ENCODE measurements at places on chromosomes 1 and 21.

DNA sequence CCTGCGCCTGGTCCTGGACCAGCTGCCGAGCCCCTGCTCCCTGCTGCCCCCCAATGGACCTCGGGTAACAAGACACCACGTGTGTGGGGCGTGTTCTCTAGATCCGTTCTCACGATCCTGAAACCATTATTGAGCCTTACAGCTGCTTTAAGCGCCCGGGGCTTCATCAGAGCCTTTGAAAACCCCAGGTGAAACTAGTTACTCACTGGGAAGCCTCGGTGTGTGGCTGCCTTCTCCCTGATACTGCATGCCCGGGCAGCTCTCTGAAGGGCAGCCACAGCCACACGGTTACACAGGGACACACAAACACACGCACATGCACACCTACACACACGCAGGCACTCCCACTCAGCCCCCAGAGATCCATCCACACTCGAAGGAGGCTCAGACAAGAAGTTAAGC, 5.3 kb downstream of the HES2 start:
- DNase-seq = peak; percentile 38

DNA sequence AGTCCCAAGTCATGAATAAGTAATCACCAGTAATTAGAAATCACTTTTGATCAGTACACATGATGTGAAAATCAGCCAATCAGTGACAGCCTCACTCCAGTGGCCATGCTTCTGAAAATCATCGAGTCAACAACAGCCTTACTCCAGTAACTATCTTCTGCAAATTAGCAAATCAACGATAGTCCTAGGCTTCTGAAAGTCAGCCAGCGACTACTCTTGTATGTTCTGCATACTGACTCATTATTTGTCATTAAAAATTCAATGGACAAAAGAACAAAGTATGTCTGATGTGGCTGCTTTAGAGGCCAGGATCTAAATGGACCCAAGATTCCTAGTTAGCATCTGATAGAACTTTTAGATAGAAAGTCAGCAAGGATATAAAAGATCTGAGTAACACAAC, 102.5 kb downstream of the GPR52 start:
- no peak for DNase-seq

DNA sequence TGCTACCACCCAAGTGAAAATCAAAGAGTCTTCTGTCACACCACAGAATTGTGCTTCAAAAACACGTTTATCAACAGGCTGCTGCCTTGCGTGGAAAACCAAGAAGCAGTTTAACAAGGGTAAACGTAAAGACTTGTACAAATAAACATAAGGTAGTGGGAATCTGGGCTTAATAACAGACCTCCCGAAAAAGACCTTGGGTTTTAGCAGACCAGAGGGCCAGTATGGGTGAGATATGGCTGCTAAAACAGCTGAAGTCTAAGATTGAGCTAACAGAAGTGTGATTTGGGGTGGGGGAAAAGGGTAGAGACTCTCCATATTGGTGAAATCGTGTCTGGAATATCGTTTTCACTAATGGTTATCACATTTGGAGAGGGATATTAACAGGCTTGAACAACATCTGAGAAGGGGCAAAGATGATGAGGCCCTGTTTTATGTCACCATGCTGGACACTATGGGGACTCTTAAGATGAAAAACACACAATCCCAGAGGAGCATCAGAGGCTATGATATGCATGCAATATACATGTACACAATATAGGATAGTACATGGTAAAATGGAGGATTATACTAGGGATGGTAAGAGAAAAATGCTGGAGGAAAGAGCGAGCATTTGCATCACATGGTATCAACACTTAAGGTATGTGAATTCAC, 1.4 kb downstream of the MOV10 start:
- DNase-seq = no peak

DNA sequence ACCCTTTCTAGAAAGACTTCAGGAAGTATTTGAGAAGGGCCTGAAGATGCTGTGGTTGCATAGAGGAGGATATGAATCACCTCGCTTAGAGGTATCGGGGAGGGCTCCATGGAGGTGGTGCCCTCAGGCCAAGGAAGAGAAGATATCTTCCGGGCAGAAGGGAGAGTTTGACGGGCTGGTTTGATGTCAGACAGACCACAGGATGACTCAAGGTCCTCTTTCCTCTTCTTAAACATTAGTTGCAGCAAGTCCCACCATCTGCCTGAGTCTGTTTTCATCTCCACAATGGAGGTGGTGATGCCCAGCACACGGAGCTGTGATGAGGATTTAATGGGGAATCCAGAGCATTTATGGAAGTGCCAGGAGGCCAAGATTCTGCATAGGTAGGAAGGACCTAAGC, 25.1 kb upstream of the RUNX3 start:
- no peak for DNase-seq

DNA sequence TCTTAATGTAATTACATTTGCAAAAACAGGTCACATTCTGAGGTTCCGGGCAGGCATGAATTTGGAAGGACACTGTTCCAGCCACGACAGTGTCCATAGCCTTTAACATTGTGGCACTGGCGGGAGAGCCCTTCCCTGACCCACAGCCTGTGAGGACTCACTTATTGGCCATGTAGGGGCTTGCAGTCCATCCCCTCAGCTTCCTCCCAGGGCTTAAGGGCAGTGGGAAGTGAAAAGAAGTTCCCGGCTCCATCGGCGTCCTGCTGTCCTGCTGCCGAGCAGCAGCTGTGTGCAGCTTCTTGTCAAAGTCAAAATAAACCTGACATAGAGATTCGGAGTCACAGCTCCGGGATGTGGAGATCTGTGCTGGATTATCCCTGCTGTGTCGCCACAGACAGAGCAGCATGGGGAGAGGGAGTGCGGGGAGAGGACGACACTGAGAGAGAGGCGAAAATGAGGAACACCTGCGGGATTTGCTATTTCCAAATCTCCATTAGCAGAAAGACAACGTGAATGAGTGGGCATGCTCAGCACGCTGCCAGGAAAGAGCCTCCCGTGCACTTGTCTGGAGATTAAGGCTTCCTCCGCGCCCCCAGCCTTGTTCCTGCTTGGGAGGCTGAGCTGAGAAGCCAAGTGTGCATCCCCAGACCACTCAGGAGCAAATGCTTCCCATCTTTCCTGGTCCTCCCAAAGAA, 260.3 kb downstream of the ASTN1 start:
- no peak for DNase-seq

DNA sequence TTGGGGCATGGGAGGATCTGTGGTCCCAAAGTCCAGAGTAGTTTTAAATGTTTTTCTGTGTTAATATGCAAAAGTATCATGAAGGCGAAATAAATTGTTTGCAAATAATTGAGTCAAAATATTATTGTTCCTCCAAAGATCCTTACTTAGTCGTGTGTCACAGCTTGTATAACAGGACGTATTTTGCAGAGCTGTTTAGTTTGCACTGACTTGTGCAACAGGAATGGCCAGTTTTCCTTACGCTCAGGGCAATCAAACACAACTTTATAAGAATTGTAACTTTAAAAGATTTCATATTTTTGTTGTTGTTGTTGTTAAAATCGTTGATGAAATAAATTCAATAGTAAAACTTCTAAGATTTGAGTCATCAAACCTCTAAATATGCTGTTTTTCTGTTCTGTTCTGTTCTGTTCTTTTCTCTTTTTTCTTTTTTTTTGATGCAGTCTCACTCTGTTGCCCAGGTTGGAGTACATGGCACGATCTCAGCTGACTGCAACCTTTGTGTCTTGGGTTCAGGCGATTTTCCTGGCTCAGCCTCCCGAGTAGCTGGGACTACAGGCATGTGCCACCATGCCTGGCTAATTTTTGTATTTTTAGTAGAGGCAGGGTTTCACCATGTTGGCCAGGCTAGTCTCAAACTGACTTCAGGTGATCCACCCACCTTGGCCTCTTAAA, 60.6 kb downstream of the UCK2 start:
- DNase-seq = no peak

- peak; percentile 90 for DNase-seq
Observed at GRCh38 chr21:41879190-41879998, at the start of gene PRDM15. TSS of gene PRDM15 (minus strand) at chr21:41879344. CDS start at chr21:41860363, 18,981 bp downstream.

- no peak for DNase-seq
Observed at GRCh38 chr1:54989473-54989872, 9.0 kb downstream of the TMEM61 start.

DNA sequence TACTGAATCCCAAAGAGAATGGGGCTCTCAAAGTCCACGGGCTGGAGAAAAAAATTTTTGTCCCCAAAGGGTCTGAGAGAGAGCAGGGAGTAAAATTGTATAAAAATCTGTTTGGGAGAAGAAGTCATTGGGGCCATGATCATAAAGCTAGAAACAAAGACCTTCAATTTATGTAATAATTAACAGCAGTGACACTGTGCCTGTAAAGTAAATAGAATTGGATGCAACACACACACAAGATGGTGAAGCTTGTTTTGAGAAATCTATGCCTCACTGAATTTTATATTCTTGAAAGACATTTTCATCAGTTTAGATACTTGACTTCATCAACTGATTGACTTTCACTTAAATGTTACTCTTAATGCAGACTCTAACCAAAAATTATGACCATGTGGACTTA, 600.5 kb upstream of the ADAMTS5 start:
- no peak for DNase-seq

DNA sequence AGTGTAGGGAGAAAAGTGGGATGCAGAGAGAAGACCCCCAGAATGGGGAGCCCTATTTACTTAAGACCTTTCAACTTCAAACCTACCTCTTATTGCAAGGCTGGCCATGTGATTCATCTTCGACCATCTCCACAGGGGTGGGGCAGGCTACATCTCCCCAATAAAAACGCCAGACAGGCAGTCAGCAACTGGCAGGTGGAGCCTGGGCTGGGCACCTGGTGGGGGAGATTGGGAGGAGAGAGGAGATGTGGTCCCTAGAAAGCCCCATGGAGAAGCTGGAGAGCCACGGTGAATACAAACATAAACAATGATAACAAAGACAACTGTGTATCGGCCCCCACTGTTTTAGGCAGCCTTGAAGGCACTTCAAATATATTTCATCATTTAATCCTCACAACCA, 336.7 kb upstream of the PROX1 start:
- DNase-seq = no peak

GRCh38 chr1:201258763-201259230, 24.5 kb upstream of the PKP1 start:
- no peak for DNase-seq

DNA sequence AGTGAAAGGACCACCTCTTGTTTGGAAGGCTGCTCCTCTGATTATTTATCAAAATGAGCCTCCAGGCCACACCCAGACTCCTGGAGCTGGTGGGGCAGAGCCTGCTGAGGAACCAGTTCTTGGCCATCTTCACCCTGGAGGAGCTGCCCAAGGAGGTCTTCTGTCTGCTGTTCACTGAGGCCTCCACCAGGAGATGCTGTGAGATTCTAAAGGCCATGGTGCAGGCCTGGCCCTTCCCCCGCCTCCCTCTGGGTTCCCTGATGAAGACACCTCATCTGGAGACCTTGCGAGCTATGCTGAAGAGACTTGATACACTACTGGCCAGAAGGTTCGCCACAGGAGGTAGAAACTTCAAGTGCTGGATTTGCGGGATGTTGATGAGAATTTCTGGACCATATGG, 61.7 kb upstream of the GJA8 start:
- DNase-seq = no peak

DNA sequence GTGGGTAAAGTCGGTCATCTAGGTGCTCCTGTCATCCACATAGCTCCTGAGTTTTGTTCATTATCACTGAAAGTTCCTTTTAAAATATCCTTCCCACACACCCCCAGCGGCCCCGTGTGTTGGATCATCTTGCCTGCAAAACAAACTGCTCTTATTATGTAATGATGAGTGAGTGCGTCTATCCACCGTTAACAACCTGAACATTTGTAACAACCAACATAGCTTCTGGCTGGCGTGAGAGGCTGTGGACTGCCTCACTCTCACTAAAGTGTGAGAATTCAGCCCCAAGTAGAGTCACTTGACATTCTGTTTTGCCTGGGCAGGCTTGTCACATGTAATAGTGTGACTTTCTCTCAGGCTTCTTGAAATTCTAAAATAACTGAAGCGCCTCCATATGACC, 14.5 kb upstream of the KCNA2 start:
- no peak for DNase-seq

- no peak for DNase-seq
Observed at GRCh38 chr1:53653631-53654030, 85.3 kb downstream of the GLIS1 start.

DNA sequence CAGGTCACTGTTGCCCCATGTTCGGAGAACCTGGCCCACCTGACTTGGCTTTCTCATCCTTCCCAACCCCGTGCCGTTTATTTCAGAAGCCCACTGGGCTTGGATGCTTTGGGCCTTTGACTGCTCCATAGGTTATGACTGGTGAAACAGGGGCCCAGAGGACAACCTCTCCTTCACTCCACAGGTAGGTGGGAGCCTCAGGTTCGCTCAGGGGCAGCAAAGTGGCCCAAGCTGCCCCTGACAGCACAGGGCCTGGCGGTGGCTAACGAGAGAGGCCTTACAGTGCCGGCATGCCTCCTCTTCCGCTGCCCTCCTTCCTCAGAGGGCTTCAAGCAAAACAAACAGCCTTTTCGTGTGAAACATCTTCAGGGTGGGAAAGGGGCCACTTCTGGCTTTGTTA, 16.9 kb downstream of the FAM89A start:
- DNase-seq = no peak

DNA sequence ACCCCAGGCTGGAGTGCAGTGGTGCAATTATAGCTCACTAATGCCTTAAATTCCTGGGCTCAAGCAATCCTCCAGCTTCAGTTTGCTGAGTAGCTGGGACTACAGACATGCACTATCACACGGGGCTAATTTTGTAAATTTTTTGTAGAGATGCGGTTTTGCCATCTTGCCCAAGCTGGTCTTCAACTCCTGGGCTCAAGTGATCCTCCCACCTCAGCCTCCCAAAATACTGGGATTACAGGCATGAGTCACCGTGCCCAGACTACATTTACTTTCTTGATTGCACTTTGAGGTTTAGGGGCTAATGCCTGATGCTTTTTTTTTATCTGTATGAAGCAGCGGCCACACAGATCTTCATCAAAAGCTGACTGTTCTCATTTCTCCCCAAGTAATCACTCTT, 124.6 kb downstream of the KIF26B start:
- DNase-seq = no peak

DNA sequence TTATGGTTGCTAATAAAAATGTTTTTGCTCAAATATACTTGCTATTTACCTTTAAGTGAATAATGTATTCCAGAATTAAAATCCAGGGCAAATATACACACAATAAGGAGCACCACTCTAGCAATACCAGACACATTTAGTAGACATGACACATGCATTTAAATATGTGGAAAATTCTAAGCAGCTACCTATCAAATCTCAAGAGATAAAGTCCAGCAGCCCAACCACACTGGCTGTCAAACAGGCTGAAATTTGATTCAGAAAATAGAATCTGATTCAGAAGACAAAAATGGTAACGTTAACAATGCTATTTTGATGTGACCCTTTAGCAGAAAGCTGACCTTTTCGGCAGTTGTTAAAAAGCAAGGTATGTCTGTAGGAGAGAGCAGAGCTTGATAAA, 42.3 kb downstream of the PLEKHO1 start:
- no peak for DNase-seq

GRCh38 chr1:21912038-21912758, 24.9 kb downstream of the HSPG2 start:
- DNase-seq = no peak

GRCh38 chr1:192550922-192551534, 24.5 kb upstream of the RGS1 start:
- DNase-seq = no peak

DNA sequence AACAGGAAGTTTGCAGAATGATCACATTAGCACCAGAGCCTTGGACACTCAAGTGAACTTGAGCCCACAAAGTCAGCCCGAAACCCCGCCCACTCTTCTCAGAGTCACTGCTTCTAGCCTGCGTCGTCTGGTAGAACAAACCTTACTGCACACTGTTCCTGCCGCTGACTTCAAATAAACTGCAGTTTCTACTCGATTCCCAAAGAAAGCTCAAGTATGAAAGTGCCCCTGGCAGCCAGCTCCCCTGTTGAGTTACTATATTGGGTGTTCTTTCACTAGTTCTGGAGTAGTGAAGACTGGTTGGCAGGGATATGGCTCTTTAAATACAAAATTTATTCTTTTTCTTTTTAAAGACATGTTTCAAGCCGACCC, 164.7 kb downstream of the GALNT2 start:
- no peak for DNase-seq

Measured in right kidney (tissue), 9 donors.